ENCODE measurements at places on chromosomes 2 and 18.

DNA sequence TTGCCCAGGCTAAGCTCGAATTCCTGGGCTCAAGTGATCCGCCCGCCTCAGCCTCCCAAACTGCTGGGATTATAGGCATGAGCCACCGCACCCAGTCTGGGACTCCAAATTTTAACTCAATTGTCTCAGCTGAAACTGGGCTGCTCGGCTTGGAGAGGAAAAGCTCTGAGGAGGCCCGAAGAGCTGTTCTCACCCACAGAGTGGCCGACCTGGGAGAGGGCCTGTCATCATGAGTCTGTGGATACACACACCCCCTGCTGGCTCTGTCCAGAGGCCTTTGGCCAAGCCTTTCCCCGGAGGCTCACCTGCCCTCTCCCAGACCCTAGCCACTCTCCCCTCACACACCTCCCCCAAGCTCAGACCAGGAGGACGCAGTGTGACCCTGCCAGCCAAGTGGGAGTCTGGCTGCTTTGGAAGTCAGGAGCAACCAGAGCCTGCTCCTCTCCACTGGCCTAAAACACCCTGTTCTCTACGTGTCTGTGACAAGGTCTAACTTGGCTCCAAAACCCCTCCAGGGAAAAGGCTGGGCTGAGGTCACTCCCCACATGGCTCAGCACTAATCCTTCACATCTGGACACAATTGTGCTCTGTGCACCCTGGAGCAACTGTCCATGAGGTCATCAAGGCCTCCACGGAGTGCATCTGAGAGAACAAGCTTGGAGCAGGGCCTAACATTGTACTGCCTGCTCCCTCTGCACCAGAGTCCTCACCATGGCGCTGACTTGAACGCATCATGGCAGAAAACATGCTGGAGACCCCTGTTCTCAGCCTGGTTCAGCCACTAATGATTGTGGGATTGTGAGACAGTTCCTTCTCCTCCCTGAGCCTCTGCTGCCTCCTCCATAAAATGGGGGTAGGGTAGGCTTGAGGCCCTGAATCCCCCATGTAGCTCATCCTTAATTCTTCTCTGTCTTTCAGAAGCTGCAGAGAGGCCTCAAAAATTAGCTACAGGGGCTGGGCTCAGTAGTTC is 49.9 kb upstream of the RAB6C start:
- no peak for DNase-seq

DNA sequence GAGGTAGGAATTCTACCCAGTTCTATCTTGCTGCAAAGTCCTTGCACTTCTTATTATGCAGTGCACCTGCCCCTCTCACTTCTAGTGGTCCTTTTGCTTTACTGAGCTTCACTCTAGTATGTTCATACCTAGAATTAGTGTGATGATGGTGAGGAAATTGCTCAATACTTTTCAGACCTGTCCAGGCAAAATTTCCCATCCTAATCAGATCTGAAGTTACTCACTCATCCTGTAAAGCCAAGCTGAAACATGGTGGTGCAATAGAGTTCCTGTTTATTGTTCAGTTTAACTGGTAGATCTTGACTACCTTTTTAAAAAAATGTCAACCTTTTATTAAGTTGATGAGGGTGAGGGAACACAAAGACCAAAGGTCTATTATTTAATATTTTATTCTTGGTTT is 12.6 kb upstream of the FIGN start:
- DNase-seq: no peak

DNA sequence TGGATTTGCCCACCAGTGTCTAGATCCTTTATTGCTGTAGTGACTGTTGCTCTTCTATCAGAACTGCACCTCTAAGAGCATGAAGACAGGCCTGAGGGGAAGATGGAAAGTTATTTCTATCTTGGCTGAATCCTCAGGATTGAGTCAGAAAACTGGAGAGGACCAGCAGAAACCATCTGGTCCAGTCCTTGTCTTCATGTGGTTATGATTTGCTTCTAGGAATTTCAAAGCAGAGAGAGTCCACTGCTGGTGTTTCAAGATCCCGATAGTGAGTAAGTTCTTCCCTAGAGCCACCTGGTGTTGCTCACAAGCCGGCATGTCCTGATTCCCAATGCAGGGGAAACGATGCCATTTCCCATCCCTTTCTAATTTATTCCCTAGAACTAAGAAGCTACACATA is 84.2 kb downstream of the NCKAP5 start:
- no peak for DNase-seq

GRCh38 chr2:228344531-228344930 is 163.0 kb upstream of the SPHKAP start:
- DNase-seq: no peak

- no peak for DNase-seq
Observed at GRCh38 chr2:65043001-65043400, 13.2 kb upstream of the CEP68 start.

GRCh38 chr2:185745864-185746859 is 7.6 kb downstream of the FSIP2 start:
- no peak for DNase-seq

DNA sequence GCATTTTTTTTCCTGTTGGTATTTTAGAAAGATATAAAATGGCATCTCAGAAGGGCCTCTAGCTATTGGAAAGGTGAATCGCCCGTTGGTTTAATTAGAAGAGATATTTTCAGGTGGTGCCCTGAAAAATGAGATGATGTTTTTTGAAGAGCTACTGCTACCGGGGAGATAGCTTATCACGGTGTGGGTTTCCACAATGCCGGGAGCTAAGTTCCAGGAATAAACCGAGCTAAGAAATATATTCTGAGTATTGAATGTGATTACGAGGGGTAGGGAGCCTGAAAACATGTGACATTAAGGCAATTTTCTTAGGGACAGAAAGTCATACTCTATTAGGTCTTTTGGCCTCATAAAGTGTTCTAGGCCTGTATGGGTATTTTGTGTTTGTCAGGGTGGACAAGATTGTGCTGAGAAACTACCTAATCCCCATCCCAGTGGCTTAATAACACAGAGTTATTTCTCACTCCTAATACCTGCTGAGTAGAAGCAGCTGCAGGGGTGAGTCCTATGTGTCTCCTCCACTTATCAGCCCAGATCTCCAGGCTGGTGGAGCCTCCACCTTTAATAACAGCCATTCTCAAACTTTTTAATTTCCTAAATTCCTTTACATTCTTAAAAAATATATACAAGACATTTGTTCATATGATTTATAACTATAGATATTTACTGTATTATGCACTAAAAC is 150.2 kb downstream of the LRRTM1 start:
- DNase-seq: no peak

DNA sequence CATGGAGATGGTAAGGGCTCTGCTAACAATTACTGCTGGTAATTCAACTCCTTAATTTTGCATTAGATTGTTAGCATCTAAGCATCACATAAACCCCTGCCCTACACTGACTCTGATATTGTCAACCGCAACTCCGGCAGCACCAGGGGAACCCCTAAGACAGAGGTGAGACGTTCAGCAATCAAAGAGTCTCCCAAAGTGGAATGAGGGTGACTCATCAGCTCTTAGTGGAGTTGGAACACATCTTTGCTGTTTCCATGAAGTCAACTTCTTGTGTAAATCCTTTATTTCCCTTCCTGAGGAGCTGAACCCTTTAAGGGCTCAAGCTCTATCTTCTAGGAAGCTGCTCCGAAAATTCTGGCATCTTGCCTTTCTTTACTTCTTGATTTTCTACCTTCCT is 52.1 kb downstream of the ABCG8 start:
- no peak for DNase-seq

DNA sequence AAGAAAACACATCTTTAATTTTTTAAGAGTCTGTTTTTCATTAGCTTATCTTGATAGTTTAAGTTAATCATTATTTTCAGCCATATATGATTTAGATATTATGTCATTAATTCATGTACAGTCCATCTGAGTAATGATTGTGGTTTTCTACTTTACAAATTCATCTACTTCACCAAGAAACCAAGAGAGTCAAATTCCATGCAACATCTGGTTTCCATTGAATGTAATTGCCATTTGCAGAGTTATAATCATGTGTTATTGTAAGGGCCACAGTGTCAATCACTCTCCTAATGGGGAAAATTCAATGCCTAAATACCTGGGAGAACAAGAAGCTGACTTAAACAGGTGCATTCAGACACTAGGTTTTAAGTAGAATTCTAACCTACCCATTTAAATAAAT is 217.2 kb upstream of the OSR1 start:
- no peak for DNase-seq
